ENCODE measurements at places on chromosomes 7 and 10.

- DNase-seq, result peak; percentile 79
Measured at GRCh38 chr7:24963218-24963617, 16.8 kb downstream of the OSBPL3 start.

DNA sequence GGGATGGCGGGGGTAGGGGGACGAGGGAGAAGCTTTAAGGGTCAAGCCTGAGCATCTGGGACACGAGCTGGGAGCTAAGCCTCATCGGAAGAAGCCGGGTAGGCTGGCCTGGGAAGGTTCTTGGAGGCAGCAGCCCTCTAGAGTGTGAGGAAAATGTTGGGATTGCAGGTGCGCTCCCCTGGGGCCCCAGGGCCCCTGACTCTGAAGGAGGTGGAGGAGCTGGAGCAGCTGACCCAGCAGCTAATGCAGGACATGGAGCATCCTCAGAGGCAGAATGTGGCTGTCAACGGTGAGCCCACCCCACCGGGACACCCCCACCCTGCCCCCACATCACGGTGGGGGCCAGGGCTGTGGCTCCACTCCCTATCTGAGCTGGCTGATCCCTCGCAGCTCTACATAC is 6.9 kb downstream of the ZYX start:
- no peak for DNase-seq

GRCh38 chr10:63192826-63193225 is 59.7 kb downstream of the NRBF2 start:
- DNase-seq, result no peak

GRCh38 chr7:27616914-27617548 is 45.7 kb downstream of the HIBADH start:
- no peak for DNase-seq

- DNase-seq, result peak; percentile 57
Measured at GRCh38 chr7:157678501-157678900, 341.7 kb downstream of the DNAJB6 start.

GRCh38 chr7:4406288-4407058 is 275.6 kb upstream of the FOXK1 start:
- no peak for DNase-seq

DNA sequence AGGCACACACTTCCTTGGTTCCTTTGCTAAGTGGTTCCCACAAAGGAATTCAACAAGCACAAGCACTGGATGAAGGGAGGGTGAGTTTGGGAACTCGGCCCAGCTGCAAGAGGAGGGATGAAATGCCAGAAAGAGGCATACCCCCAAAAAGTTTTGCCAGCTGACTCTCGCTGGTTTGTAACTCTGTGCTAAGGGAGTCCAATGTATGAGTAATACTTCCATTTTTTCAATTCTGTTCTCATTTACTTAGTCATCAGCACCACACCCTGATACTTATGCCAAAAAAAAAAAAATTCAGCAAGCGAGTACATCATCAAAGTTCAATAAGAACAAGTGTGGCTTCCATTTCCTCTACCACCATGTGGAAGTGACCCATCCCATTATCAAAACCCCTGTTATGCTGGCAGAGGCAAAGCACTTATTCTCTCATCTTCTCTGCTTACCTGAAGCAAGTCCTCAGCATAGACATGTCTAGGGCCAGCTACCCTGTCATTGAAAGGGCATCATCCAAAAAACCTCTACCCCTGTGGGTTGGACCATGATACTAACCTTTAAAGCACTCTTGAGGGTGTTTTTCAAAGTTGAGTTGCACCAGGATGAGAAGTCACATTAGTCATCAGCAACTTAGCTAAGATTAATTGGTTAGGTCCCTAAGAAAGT is 6.9 kb upstream of the HYCC1 start:
- no peak for DNase-seq

DNA sequence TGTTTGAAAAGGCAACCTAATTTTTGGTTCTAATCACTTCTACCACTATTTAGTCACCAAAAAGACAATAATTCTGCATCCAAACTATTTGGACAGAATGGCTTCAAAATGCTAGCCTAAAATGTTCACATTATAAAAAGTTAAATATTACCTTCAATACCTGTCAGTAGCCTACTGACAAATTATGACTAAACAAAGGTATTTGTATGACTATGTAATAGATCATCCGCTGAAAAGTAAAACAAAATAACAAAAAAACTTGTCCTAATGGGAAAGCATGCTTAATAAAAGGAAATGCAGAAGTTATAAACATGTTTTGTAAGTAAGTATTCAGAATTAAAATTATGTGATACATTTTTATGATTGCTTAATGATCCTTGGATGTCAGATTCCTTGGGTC is 36.6 kb downstream of the CD36 start:
- no peak for DNase-seq

GRCh38 chr10:1115607-1115955 is 59.4 kb downstream of the WDR37 start:
- DNase-seq, result no peak

DNA sequence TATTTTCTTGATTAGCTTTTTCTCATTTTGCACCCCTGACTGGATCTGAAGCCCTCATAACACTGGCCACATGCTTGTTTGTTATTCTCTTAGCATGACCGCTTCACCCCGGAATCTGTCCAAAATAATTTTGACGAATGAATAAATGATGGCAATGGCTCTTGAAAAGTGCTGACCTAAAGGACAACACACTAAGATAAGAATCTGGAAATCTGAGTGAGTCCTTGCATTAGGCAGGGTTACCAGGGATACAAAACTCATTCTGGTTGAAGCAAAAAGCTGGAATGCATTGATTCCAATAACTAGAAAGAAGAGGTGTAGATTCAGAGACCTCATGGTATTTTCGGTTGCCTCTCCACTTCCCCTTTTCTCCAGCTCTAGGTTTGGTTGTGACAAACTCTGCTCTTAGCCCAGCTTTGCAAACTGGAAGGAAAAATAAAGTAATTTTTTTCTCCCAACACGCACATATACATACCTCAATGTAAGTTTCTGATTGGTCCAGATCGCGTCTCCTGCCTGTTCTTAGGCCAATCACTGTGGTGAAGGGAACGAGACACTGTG is 157.4 kb downstream of the SKIDA1 start:
- no peak for DNase-seq

- DNase-seq, result no peak
Measured at GRCh38 chr10:30762620-30763019, 133.1 kb upstream of the LYZL2 start.
